ENCODE measurements at places on chromosomes 7 and 10.

GRCh38 chr10:127968659-127969058 lies 61.8 kb downstream of the PTPRE start:
- no peak for DNase-seq

GRCh38 chr10:3100093-3100792 lies 32.9 kb downstream of the PFKP start:
- DNase-seq = no peak

GRCh38 chr10:60508831-60509230 lies 119.2 kb upstream of the ANK3 start:
- DNase-seq = no peak

DNA sequence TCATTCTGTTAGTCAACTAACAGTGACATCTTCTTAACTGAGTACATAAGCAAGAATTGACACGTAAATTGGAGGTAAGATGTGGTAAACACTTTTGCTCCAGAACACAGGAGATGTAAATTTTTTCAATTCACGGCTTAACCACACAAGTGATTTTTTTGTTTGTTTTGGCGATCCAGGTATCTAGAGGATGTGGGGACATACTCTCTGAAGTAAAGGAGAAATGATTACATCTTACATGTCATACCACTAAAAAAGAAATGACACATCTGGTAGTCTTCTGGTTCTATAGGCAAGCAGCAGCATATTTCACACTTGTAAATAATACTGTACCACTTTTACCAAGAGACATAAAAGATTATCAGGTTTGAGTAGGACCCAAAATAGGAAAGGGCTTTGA lies 200.3 kb upstream of the ZWINT start:
- DNase-seq = no peak

- no peak for DNase-seq
Measured at GRCh38 chr10:68816796-68817412, 10.4 kb upstream of the STOX1 start.

- DNase-seq = no peak
Measured at GRCh38 chr10:13716081-13717071, 129.6 kb downstream of the PRPF18 start.

DNA sequence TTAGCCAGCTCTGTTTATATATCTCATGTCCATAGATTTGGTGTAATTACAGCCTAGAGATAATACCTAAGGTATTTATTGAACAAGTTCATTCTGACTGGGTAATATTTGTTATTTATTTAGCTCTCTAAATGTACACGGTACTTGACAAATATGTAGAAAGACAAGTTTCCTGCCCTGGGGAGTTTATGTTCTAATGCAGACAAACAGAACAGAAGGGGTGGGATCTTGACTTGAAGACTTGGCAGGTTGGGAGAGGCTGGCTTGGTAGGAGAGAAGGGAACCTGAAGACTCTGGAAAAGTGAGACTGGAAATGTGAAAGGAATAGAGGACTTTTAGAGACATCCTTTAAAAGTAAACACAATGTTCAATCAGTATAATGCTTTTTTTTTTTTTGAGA lies 97.7 kb upstream of the CDK6 start:
- DNase-seq = no peak

GRCh38 chr7:96067321-96067720 lies 254.6 kb downstream of the SLC25A13 start:
- no peak for DNase-seq

DNA sequence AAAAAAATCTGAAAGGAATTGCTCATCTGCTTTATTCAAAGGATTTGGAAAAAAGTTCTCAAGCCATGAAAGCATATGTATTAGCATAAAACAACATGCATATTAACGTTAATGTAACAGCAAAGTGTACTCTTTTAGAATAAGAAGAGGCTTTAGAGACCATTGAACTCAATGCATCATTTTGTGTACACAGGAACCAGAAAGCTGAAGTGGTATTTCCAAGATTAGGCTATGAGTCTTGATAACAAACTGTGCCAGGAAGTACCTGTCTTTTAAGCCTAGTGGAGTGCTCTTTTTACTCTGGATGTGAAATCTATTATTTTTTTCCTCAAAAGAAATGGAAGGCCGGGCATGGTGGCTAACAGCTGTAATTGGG lies 164.2 kb downstream of the THSD7A start:
- DNase-seq = no peak

DNA sequence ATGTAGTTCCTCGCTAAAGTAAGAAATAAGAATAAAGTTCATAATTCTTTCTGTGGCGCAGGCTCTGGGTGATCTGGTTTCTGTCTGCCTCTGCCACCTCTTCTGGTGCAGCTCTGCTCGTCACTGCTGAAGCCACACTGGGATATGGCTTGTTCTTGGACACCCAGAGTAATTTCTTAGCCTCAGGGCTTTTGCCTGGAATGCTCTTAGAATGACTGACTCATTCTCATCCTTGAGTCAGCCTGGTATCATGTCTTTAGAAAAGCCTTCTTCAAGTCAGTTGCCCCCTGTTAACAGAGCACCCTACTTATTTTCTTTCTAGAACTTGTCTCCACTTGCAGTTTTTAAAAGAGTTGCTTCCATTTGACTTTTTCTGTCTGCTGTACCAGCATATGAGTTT lies 2.0 kb downstream of the ZSCAN25 start:
- DNase-seq = no peak

DNA sequence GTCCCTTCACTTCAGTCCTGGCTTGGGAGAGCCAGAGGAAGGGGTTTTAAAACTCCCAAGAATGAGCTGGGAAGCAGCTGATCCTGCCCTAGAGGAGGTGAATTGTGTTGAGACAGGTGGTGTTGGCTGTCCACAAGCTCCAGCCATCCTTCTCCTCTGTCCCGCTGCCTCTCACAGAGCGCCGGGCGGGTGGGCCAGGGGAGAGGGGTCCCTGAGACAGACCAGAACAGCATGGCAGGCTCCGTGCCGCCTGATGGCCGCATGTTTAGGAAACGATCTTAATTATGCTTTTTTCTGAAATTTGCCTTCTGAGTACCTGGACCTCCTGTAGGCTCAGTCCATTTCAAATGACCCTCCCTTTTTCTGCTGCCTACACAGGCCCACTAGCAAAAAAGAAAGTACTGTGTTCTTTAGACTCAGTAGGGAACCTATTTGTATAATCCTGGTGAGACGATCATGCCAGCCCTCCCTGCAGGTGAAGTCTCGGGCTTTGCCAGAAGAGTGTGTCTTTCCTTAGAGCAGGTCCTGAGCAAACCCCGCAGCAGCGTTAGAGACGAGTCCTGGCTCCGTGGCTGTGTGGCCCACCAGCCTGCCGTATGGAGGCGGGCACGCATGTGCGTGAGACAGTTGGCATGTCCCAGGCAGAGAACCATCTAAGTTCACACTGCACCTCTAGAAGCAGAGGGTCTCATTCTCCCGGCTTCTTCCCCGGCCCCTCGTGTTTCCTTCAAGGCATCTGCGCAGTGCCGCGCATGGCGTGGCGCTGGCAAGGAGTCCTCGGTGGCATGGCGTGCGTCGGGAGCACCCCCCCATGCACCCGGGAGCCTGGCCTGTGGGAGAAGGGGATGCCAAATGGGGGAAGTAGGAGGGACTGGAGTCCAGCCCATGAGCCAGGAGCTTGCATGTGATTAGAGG lies 26.3 kb upstream of the PWWP2B start:
- no peak for DNase-seq

GRCh38 chr7:774161-775109 lies 47.4 kb upstream of the PRKAR1B start:
- DNase-seq = peak; percentile 63

- peak; percentile 60 for DNase-seq
Measured at GRCh38 chr7:362402-363096, 72.6 kb downstream of the FOXL3 start.

GRCh38 chr7:2471396-2471795 lies 4.8 kb downstream of the GRIFIN start:
- DNase-seq = no peak

DNA sequence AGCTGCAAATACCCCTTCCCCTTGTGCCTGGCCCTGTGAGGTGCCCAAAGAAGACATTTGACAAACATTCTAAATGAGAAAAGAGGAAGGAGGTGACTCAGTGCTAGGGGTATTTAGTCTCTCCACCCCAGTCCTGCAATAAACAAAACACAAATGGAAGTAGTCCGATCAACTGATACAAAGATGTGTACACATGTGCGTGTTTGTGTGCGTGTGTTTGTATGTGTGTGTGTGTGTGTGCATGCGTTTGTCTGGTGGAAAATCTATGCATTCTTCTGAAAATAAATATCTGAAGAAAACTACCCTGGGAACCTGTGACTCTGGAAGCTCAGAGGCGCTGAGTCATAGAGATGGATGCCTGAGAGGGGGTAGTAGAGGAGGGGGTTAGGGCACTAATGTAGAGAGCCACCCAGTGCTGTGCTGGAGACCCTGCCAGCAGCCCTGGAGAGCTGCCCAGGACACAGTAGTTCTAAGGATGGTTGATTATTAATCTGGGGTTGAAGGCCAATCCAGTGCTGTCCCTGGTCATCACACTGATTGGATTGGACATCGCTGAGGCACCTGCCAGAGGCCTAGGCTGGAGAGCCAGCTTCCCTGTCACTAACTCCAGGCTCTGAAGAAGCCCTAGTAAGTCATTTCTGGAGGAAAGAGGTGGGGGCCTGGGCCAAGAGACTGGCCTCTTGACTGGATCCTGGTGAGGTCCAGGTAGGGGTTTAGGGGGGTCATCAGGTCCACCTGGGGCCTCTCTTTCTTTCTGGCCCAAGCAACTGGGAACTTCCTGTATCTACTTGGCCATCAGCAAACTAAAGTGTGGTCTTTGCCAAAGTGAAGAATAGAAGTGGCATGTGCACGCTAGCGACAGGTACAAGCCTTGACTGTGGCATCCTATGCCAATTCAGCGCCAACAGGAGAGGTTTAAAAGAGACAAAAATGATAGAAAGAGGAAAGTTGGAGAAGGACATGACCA lies 18.5 kb downstream of the SFTPA1 start:
- DNase-seq = no peak

GRCh38 chr7:102305414-102306268 lies 19.0 kb downstream of the SH2B2 start:
- no peak for DNase-seq

GRCh38 chr7:114622221-114622620 lies 207.6 kb downstream of the FOXP2 start:
- DNase-seq = no peak

DNA sequence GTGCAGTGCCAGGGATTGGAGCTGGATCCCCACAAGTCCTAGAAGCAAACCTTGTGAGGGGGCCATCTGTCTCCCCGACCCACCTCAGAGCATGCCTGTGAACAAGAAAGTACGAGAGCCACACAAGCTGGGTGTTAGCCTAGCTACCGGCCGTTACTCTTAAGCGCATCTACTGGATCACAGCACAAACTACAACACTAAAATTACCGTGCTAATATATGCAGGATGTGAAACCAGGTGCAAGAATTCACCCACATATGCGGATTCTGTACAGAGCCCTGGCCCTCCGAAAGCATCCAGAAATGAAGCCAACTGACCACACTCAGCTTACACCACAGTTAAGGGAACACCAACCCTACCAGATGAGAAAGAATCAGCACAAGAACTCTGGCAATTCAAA lies 16.0 kb upstream of the PRSS1 start:
- DNase-seq = no peak

GRCh38 chr10:101839416-101840063 lies 4.1 kb downstream of the KCNIP2 start:
- peak; percentile 61 for DNase-seq

DNA sequence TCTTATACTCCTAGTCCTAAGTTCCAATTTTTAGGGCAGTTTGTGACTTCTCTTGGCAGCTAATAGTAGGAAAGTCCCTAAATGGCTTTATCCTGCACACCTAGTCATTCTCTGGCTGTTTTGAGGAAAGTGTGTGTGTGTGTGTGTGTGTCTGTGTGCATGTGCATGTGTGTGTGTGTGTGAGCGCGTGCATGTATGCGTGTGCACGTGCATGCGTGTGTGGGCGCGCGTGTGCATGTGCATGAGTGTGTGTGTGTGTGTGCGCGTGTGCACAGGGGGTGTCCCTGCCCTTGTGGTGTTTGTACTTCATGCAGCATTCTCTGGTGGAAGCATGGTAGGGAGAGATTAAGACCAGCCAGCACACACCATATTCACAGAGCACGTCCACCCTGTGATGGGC lies 18.2 kb downstream of the MACROH2A2 start:
- no peak for DNase-seq

- DNase-seq = no peak
Measured at GRCh38 chr10:60343254-60343653, 46.4 kb downstream of the ANK3 start.

DNA sequence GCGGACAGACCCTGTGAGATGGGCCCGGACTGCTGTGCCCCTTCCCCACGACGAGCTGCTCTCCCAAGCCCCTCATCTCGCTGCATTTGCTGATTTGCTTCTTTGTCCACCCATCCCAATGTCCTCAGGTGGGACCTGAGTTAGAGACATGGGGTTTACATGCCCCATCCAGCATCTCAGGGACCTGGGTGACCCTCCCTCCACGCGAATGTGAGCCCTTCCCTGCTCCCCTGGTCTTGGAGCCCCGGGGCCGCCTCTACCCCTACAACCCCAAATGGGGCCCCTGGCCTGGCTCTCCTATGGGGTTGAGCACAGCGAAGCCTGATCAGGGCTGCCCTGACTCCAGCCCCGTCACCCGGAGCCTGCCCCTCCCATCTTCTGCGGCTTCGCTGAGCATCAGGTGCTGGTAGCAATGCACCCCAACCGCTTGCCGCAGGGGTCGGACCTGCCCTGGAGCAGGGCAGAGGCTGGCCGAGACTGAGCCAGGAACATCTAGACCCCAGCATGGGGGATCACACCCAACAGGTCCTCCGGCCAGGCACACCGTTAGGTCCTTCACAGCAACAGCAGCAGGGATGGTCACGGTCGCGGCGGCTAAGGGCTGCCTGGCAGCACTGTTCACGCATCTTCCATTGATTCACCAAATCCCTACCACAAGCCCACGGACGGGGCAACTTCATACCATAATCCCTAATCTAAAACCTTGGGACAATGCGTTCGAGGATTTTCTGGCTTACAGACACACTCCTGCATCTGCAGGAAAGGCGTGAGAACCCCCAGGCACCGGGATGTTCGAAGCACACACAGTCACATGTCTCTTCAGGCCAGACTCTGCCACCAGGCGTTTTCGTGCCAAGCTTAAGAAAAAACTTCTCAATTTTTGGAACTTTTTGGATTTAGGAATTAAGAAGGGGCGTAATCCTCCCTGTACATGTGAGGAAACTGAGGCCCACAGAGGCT lies 15.5 kb downstream of the WDR86 start:
- DNase-seq = no peak

- no peak for DNase-seq
Measured at GRCh38 chr7:45638916-45639315, 64.7 kb downstream of the ADCY1 start.

DNA sequence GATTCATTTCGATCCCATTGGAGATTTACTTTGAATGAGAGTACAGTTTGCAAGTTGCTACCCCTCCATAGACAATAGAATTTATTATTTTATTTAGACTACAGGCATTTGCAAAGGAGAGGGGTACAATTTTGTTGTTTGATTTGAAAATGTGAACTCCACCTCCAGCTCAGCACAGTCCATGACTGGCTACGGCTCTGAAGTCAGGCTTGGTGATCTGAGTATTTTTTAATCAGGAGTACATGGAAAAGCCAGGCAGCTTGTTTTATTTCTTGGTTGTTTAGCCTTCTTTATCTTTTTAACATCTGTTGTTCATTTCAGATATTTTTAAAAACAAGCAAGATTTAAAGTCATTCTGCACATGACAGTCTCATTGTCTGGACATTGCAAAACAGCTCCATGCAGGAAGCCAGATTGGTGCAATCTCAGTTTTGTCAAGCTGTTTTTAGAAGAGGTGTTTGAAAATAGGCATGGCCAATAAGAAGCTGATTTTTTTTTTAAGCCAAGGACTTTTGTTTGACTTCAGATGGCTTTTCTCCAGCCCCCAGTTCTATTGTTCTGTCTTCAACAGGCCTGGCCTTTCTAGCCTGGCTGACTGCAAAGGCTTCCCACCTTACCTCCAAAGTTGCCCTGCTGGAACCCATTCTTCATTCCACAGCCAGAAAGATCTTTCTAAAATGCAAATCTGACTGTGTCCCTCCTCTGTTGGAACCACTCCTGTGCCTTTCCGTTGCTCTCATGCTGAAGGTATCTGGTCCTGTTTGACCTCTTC lies 12.2 kb downstream of the PLXDC2 start:
- no peak for DNase-seq
